ENCODE measurements at places on chromosomes 16 and 17. TPM values are rescaled to one million over a fixed set of nuclear protein-coding genes. Genes with fewer than 3 reads are reported as not detected.

TEFM gene
- total RNA-seq = 15.4 TPM

KRTAP9-8 gene
- not detected for total RNA-seq

DNA sequence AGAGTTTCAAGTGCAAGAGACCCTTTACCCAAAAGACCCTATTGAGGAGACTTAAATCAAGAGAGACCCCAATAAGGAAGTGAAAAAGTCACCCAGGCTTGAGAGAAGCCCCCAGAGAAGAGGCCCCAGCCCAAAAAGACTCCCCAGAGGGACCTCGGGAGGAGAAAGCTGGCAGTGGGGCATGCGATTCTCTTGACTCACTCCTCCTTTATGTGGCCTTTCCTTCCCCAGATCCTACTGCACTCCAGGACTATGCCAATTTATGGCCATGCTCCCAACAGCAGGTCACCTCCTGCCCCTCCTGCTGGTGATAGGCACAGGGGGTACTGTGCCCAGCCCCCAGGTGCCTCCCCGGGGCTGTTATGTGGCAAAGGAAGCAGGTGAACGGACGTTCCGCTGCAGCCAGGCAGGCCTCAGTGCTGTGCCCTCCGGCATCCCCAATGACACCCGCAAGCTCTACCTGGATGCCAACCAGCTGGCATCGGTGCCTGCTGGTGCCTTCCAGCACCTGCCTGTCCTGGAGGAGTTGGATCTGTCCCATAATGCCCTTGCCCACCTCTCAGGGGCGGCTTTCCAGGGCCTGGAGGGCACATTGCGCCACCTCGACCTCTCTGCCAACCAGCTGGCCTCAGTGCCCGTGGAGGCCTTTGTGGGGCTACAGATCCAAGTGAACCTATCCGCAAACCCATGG, 16.3 kb downstream of the LRRC3C start:
- no peaks in the 10 kb centered on the region for H3K36me3 ChIP-seq
- no peak overlapping the region for H3K27ac ChIP-seq
- no peaks in the 10 kb centered on the region for H3K27me3 ChIP-seq
- H3K4me3 ChIP-seq = no peak overlapping the region
- DNase-seq = no peak

DNA sequence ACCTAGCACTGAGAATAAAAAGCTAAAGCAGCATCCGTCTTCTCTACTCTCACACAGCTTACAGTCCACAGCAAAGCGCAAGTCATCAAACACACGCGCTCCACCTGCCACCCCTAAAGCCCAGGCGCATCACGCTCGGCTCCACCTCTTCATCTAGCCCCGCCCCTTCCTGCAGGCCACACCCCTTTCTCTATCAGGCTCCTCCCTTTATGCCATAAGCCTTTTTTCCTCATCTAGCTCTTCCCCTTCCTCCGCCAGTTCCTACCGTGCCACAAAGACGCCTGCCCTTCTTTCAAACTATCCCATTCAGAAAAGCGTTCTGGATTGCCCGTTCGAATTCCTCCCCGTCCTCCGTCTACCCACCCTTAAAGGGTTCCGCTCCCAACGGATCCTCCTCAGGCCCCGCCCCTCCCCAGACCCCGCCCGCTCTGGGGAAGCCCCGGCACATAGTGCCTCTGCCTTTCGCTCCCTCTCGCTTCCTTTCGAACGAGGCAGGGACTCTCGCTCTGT, 417 bp downstream of the C16orf46 start:
- no peaks in the 10 kb centered on the region for H3K36me3 ChIP-seq
- peak overlapping the region; percentile 96 for H3K27ac ChIP-seq
- H3K4me1 ChIP-seq = no peaks in the 10 kb centered on the region
- peak overlapping the region; percentile 55 for H3K4me3 ChIP-seq
- no peaks in the 10 kb centered on the region for H3K27me3 ChIP-seq
- DNase-seq = peak; percentile 95

SMTNL2 gene
- 0.27 TPM for total RNA-seq

DNA sequence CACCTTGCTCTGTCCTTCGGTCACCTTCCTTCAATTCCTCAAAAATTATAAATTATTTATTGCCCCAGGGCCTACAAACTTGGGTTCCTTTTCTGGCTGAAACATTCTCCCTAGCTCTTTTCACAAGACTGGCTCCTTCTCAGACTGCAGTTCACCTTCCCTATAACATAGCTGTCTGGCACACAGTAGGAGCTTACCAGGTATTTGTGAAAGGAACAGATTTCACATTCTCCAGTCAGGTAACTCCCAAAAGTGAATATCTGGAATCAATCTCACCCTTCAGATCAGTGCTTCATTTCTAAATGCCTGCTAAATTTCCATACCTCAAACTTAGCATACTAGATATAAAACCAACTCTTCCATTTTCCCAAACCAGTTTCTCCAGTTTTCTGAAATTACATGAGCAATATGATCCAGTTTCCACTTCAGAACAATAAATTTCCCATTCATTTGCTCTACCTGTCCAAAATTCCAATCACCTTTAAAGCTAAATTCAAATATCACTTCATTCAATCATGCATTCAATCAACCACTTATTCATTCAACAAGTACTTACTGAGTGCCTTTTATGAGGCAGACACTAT, 6.1 kb downstream of the RFFL start:
- no peaks in the 10 kb centered on the region for H3K27me3 ChIP-seq
- no peak overlapping the region for H3K4me3 ChIP-seq
- no peak for DNase-seq

DNA sequence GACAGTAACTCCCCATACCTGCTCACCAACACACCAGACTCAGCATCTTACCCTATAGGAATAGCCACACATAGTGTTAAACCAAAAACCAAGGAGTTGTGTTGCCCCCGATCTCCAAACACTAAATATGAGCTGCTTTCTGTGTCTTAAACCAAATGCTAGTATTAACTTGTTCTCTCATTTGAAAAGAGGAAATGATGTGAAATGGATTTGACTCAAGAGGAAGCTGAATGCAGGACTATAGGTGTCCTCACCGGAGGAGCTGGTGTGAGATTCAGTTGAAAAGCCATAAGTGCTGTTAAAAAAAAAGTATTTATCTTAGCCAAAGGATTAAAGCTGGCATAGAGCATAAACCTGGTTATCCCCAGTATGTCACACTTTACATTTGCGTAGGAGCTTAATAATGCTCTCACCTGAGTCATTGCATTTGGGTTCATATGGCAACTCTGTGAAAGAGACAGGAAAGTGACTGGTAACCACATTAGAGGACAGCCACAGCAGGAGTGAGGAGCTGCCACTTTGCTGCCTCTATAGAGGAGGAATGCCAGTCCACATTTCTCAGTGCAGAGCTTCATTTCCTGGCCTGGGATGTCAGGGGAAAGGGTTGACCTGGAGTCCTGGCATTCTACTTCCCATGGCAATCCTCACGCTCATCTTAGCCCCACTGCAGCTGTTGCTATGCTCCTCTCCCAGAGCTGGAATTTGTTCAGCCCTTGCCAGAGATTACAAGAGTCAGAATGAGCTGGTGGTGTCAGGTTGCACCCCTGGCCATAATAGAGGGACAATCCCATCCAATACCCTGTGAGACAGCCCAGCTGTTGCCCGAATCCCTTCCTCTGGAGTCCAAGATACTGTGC, 143.3 kb upstream of the ANKFN1 start:
- no peak overlapping the region for H3K4me3 ChIP-seq
- H3K27me3 ChIP-seq = no peaks in the 10 kb centered on the region
- no peak overlapping the region for H3K27ac ChIP-seq
- DNase-seq = no peak

- H3K27me3 ChIP-seq = no peaks in the 10 kb centered on the region
- no peaks in the 10 kb centered on the region for H3K36me3 ChIP-seq
- H3K27ac ChIP-seq = no peak overlapping the region
- H3K4me1 ChIP-seq = no peaks in the 10 kb centered on the region
Observed at GRCh38 chr16:56848955-56849689, 15.9 kb upstream of the SLC12A3 start.

GRCh38 chr17:72223866-72224291, 103.1 kb downstream of the SOX9 start:
- no peak for DNase-seq
- no peaks in the 10 kb centered on the region for H3K27me3 ChIP-seq
- H3K4me3 ChIP-seq = no peak overlapping the region
- H3K4me1 ChIP-seq = no peaks in the 10 kb centered on the region
- H3K27ac ChIP-seq = no peak overlapping the region
- H3K36me3 ChIP-seq = no peaks in the 10 kb centered on the region

DNA sequence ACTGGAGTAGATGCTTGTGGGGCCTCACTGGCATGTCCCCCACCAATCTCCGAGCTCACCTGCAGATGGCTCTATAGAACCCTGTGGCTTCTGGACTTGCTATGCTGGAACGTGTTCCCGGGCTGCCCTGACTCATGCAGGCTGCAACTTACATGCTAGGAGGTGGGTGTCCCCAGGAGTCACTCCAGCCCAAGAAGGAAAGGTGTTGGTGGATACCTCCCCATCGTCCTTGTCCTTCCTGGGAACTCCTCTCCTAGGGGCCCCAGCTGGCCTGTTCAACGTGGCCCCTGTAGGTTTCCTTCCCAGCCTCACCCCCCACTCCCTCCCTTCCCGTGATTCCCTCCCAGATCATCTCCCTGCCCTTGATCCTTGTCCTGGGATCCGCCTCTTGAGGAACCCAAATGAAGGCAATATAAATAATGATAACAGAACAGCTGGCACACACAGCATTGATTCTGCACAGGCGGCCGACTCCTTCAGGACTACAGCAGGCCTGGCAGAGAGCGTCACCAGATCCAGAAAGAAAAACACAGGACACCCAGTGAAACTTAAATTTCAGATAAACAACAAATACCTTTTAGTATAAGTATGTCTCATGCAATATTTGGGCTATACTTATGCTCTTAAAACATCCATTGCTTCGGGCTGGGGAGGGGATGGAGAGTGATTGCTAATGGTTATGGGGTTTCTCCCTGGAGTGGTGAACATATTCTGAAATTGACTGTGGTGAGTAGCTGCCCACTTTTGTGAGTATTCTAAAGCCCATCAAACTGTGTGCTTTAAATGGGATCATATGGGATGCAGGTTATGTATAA, 221.1 kb upstream of the GSE1 start:
- H3K4me3 ChIP-seq = no peak overlapping the region
- H3K27ac ChIP-seq = no peak overlapping the region
- H3K36me3 ChIP-seq = no peaks in the 10 kb centered on the region
- no peaks in the 10 kb centered on the region for H3K4me1 ChIP-seq

C16orf89 gene
- total RNA-seq = 1.6 TPM

- no peak for DNase-seq
- no peaks in the 10 kb centered on the region for H3K27me3 ChIP-seq
- no peak overlapping the region for H3K4me3 ChIP-seq
- no peaks in the 10 kb centered on the region for H3K4me1 ChIP-seq
Observed at GRCh38 chr17:48901241-48901640, 7.0 kb upstream of the UBE2Z start.
